ENCODE measurements at places on chromosomes 16 and 17.

DNA sequence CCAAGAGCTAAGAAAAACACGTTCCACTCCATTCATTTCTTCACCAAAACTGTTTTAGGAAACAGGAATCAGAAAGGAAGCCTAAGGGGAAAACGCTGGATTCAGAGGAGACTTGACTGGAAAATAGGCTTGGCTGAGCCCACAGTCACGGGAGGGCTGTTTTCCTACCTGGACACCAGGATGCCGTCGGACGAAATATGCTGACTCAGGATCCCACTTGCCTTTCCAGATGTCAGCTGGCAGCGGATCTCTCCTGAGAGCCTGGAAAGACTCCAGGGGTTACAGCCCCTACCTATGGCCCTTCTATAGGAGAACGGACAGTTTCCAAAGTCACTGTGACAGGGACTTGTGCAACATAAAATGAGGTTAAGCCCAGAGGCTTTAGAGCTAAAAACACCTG lies 245.1 kb downstream of the C16orf95 start:
- no peak for DNase-seq

DNA sequence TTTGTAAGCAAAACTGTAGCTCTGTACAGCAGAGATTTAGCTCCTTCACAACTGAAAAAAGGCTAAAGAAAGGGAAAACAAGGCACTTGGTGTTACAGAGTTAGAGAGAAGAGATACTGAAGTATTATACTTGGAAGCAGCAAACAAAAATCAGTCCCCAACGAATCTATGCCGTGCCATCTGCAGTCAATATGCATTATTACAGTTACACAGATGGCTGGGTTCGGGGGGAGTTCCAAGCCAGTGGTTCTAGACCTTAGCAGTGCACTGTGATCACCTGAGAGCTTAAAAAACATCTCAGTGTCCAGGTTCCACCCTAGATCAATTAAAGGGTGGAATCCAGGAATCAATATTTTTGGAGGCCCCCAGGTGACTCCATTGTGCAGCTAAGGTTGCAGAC lies 489.9 kb downstream of the SHISA9 start:
- DNase-seq, result no peak

GRCh38 chr17:54887787-54888186 lies 12.9 kb upstream of the TOM1L1 start:
- DNase-seq, result no peak

DNA sequence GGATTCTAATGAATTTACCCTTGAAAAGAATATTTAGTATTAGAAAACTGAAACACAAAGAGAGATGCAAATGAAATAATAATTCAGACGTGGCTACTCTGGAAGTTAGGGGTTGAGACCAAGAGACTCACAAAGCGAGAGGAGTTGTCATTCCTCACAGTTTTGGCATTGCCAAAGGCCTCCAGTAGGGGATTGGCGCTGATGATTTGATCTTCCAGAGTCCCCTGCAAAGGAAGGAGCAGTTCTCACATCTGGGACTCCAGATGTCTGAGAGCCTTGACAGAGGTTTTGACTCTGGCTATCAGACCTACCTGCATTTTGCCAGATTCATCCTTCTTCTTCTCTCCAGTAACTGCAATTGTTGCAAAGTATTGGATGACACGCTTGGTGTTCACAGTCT lies 6.6 kb downstream of the MYH8 start:
- DNase-seq, result no peak

DNA sequence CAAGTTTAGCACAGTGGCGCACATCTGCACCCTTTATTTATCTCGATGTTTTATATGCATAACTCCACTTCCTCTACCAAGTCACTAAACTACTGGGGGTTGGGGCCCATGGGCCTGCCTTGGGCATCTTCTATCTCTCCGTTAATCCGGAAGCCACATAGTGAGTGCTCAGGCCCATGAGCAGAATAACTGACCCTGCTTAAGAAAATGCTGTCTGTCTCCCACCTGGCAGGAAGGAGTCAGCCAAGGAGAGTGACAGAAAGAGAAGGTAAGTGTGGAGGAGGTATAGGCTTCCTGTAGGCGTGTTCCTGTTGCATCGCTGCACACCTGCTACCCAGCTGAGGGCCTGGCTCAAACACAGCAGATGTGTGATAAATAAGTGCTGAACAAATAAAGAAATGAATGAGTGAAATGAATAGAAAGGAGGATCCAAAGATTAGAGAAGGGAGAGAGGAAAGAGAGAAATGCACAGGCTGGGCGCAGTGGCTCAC lies 320.1 kb downstream of the SLC39A11 start:
- DNase-seq, result no peak

DNA sequence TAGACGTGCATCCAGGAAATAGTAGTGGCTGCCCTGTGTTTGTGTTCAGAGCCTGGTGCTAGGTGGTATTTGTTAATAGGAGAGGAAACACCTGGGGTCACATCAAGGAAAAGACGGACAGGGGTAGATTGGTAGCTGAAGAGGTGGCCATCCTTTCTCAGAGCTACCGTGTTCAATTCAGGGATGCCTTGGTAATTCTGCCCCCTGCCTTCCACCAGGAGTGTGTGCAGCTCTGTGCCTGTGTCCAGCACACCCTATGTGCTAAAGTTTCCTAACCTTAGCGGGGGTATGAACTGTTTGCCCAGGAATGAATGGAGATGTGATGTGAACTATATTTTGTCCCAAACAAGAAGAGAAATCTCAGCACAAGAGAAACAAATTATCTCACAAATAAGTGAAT lies 174.1 kb upstream of the MPHOSPH6 start:
- no peak for DNase-seq

DNA sequence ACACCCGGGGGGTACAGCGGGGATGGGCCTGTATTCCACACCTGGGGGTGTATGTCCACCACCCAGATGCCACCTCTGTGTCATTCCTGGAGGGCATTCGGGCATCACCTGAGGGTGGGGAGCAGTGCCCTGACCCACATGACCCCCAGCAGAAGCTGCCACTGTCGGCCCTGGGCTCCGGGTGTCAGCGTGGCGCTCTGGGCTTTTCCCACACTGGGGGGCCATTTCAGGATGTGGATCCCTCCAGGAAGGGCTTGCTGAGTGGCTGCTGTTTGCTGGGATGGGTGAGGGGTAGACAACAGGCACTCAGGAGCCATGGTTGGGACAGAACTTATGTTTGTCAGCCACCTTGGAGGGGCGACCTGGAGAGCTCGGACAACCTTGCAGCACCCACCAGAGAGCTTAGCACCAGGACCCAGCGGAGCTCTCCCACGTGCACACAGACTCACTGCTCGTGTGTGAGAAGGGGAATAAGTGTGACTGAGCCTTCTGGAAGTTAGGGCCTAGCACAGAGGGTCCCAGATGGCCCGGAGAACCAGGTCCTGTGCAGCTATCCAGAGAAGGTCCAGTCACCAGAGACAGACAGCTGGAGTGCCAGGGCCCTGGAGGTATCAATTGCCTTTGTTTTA lies 102.7 kb downstream of the METRNL start:
- peak; percentile 6 for DNase-seq

DNA sequence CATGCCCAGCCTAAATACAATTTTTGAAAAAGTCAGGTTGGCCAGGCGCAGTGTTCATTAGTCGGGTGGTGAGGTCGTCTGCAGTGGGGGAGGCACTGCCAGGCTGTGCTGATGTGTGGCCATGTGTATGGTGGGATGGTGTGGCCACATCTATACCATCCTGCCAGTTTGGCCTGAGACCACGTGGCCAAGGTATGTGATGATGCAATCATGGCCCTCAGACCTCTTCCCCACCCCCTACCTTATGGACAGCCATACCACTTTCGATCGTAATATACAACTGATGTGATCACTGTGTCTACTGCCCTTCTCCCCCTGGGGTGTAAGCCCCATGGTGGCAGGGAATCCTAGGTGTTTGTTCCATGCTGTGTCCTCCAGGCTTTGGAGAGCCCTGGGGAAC lies 23.7 kb downstream of the SBK1 start:
- no peak for DNase-seq

DNA sequence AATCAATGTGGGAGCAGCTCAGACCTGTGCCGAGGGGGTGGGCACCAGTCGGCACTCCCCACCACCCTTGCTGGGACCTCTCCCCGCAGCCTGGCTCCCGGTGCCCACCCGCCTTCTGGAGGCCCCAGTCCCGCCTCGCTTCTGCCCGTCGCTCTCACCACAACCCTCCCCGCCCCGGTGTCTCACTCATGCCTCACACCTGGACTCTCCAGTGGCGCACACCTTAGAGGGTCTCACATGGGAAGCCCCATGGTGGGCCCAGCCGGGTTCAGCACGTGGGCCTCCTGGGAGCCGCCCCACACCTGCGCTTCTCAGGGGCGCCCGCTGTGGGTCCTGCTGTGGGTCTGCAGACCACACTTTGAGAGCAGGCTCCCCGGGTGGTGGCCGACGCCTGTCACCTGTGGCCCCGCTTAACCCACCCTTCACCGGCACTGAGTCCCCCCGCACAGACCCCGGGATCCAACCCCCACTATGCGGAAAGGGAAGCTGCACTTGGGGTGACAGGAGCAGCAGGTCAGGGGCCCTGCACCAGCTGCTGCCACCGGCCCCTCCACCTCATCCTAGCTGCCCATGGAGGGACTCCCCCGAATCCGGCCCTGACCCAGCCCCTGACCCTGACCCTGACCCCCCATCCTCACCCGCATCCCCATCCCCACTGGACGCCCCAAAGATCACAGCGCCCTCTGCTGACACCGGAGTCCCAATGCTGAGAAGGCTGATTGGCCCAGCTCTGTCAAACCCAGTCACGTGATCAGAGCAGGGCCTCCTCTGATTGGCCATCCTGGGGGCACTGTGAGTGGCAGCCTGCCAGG lies 27.4 kb upstream of the SLC38A10 start:
- DNase-seq, result peak; percentile 76

DNA sequence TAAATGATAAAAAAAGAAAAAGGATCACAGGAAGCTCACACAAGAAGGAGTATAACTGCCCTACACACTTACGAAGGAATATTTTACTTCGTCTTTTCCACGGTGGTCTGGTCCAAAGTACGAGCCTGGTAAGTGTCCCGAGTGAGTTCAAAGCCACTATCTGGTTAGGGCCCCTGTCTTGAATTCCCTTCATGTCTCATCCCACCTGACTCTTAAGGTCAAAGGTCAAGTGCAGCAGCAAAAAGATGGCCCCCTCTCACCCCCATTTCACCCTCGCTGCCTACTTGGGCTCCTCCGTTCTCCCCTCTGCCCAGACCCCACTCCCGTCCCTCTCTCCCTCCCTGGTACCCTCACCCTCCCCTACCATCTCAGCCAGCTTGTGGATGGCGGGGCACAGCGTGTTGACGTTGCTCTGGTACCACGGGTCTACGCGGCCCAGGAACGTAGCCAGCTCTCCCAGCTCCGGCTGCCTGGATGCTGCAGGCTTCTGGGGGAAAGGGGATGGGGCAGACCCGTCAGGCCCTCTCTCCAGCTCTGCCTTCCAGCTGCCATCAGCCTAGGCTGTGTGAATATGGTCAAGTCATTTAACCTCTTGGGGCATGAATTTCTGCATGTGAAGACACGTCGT lies 27.8 kb upstream of the MFSD6L start:
- no peak for DNase-seq

DNA sequence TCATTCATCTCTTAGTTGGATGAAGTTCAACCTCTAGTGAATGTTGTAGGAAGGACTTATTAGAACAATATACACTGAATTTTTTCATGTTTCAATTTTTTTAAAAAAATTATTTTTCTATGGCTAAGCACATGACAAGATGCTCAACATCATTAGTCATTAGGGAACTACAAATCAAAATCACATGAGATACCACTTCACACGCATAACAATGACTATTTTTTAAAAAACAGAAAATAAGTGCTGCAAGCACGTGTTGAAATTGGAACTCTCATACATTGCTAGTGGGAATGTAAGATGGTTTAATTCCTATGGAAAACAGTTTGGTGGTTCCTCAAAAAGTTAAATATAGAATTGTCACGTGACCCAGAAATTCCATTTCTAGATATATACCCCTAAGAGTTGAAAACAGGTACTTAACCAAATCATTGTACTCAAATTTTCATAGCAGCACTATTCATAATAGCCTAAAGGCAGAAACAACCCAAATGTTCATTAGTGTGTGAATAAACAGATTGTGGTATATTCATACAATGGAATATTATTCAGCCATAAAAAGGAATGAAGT lies 85.2 kb upstream of the AKTIP start:
- no peak for DNase-seq

DNA sequence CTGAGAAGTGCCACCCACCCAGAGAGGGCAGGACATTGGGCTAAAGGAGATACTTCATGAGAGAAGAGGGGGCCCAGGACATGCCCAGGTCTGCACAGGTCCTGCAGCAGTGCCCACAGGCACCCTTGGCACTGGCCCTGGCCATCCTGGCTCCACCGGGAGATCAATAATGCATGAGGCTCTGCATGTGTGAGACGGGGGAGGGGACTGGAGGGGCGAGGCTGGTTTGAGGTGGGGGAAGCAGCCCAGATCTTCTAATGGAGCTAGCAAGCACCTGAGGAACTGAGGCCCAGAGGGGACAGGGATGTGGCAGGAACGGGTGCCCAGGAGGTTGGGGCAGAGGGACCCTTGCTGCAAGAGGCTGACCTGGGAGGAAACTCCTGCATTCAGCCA lies 567 bp downstream of the OSBPL7 start:
- DNase-seq, result no peak

- no peak for DNase-seq
Measured at GRCh38 chr16:87562201-87562600, 40.1 kb upstream of the JPH3 start.

DNA sequence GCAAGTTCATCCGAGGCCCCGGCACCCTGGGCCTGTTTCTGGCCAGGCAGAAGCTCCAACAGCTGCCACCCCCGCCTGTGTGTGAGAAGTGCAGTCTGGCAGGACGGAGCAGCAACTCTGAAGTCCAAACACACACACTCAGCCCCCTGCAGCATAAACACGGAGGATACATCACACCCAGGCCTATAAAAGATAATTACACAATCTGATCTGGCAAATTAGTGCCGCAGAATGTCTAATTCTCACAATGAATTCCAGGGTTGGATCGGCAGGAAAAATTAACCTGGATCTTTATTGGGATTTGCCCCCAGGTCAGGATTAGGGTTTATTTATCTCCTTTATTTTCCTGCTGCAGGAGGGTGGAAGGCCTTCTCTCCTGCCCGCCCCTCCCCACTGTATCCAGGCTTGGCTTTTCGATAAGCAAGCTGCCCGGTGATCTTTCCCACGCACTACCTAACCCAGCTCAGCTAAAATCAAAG lies 311.4 kb downstream of the SOX9 start:
- no peak for DNase-seq

DNA sequence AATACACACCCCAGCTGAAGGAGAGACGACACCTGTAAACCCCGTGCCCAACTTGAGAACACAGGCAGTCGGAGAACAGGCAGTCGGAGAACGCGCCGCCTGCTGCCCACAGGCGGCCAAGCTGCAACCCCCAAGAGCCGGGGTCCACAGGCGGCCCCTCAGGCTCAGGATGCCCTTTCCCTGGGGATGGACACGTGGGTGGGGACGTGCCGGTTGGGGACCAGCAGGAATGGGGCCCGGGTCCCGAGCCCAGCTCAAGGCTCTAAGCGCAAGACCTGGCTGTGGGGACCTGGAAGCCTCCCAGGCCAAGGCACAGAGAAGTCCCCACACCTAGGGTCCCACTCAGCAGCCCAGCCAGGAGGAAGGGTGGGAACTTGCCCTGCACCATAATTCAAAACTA lies 79.5 kb upstream of the GNG13 start:
- DNase-seq, result no peak

All from 8988T (cell line).